ENCODE measurements at places on chromosomes 3 and 15. TPM values are rescaled to one million over a fixed set of nuclear protein-coding genes. Genes with fewer than 3 reads are reported as not detected.

DNA sequence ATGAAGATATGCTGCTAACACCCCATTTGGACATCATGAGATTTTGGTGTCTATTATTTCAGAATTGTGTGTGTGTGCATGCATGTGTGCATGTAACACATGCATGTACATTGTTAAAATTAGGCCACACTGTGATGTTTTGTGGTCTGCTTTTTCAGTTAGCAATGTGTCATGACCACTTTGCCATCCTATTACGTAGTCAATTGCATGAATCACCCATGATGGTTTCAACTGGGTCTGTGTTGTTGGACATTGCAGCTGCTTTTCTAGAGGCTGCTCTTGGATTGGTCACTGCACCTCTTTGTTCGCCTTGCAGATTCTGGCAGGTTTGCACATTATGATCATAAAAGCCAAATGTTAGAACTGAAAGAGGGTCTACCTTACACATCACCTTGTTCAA, 101.0 kb upstream of the THBS1 start:
- no peak for DNase-seq
- no peak overlapping the region for H3K27ac ChIP-seq
- no peak overlapping the region for H3K4me3 ChIP-seq

DNA sequence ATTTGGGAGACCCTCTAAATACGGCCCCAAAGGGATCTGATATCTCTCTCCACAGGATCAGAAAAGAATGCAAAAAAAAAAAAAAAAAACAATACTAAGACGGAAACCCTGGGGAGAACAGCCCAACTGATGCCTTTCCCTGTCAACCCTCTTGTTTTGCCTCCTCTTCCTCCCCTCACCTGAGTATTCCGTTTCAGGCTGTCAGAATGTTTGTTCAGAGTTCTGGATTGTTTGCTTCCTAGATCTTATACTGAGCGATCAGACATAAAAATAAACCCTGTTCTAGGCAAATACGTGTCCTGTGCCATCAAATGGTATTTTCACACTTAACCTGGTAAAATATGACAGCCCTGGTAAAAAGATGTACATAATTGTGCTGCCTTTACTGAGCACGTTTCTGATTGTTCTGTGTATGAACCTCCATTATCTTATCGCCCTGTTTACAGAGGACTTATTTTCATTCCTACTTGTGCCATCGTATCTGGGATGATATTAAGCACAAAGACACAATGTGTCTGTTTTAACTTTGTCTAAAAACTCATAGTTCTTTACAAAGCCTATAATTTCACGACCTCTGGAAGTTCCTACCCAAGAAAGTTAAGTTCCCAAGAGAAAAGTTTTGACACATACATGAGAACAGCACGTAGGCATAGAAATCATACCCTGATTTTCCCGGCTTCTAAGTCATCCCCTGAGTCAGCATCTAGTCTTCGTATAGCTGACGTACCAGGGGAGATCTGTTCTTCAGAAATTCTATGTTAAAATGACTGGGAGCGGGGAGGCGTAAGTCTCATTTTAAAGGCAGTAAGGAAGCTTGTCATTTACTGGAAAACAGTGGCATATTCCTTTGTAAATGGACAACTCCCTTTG, 856 bp downstream of the ZBTB38 start:
- H3K27me3 ChIP-seq, result no peaks in the 10 kb centered on the region
- H3K4me1 ChIP-seq, result peaks cover 20% of the 10 kb centered on the region
- H3K36me3 ChIP-seq, result no peaks in the 10 kb centered on the region
- H3K4me3 ChIP-seq, result peak overlapping the region; percentile 21
- no peak for DNase-seq

GRCh38 chr15:68595260-68595564, 16.4 kb downstream of the CORO2B start:
- H3K27me3 ChIP-seq, result no peaks in the 10 kb centered on the region
- H3K4me1 ChIP-seq, result peaks cover 82% of the 10 kb centered on the region
- no peaks in the 10 kb centered on the region for H3K36me3 ChIP-seq
- H3K4me3 ChIP-seq, result no peak overlapping the region
- no peak for DNase-seq

DNA sequence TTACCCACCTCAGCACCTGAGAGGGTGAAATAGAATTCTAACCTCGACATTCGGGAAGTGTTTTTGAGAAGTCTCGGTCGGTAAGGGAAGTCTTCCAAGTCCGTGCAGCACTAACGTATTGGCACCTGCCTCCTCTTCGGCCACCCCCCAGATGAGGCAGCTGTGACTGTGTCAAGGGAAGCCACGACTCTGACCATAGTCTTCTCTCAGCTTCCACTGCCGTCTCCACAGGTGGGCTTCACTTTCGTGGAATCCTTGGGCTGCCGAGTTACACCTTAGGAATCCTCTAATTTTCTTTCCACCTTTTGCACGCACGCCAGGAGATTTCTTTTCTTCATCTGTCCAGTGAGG, 775 bp downstream of the CCNDBP1 start:
- no peaks in the 10 kb centered on the region for H3K4me1 ChIP-seq
- H3K27ac ChIP-seq, result peak overlapping the region; percentile 44
- peak overlapping the region; percentile 71 for H3K4me3 ChIP-seq
- no peaks in the 10 kb centered on the region for H3K27me3 ChIP-seq

DNA sequence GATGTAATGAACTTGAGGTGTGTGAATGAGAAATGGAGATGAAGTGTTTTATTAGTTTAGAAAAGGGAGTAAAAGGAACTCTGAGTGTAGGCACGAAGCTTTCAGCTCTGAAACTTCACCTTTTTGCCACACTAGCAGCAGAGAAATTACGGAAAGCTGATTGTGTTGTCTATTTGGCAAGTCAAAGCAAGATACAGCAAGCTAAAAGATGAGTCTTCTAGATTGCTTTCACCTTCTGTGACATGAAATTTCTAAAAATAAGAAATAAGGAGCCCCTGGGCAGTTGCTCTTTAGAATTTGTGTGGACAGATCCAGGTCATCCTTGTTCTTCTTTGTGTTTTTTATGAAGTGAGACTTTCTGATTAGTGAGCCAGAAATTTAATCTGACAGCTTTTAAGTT, 143.4 kb downstream of the FNDC3B start:
- no peak overlapping the region for H3K27ac ChIP-seq

DNA sequence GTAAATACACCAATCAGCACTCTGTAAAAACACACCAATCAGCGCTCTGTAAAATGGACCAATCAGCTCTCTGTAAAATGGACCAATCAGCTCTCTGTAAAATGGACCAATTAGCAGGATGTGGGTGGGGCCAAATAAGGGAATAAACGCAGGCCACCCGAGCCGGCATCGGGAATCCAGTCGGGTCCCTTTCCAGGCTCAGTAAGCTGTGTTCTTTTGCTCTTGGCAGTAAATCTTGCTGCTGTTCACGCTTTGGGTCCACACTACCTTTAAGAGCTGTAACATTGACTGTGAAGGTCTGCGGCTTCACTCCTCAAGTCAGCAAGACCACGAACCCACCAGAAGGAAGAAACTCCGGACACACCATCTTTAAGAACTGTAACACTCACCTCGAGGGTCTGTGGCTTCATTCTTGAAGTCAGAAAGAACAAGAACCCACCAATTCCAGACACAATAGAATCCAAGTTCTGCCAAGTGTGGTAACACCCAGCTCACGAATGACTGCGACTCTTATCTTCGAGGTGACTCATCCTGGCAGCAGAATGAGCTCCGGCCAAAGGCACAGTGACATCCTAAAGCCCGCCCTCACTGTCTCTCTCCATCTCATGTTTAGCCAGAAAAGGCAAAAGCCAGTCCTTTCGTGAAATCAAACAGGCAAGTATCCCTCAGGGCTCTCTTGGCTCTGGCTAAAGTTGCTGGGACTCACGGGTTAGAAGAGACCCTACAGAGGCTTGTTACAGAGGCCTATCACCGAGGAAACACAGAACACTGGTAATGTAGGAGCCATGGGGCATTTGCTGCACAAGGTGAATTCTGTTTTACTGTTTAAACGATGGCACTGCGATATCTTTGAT, 155.2 kb downstream of the FAM43A start:
- no peak overlapping the region for H3K27ac ChIP-seq
- no peaks in the 10 kb centered on the region for H3K27me3 ChIP-seq
- H3K36me3 ChIP-seq, result no peaks in the 10 kb centered on the region
- H3K4me1 ChIP-seq, result peaks cover 6% of the 10 kb centered on the region
- H3K4me3 ChIP-seq, result no peak overlapping the region

DNA sequence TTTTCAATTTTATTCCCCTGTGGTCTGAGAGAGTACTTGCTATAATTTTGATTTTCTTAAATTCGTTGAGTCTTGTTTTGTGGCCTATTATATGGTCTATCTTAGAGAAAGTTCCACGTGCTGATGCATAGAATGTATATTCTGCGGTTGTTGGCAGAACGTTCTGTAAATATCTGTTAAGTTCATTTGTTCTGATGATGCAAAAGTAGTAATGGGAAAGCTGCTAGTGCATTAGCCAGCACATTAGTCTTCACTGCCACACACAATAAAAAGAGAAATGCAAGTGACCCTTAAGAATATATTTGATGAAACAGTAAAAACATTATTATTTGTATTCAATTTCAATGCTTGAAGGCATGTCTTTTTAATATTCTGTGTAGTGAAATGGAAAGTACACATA, 84.8 kb downstream of the GTPBP8 start:
- peaks cover 4% of the 10 kb centered on the region for H3K4me1 ChIP-seq
- no peak overlapping the region for H3K4me3 ChIP-seq
- H3K27me3 ChIP-seq, result no peaks in the 10 kb centered on the region
- no peak overlapping the region for H3K27ac ChIP-seq

DNA sequence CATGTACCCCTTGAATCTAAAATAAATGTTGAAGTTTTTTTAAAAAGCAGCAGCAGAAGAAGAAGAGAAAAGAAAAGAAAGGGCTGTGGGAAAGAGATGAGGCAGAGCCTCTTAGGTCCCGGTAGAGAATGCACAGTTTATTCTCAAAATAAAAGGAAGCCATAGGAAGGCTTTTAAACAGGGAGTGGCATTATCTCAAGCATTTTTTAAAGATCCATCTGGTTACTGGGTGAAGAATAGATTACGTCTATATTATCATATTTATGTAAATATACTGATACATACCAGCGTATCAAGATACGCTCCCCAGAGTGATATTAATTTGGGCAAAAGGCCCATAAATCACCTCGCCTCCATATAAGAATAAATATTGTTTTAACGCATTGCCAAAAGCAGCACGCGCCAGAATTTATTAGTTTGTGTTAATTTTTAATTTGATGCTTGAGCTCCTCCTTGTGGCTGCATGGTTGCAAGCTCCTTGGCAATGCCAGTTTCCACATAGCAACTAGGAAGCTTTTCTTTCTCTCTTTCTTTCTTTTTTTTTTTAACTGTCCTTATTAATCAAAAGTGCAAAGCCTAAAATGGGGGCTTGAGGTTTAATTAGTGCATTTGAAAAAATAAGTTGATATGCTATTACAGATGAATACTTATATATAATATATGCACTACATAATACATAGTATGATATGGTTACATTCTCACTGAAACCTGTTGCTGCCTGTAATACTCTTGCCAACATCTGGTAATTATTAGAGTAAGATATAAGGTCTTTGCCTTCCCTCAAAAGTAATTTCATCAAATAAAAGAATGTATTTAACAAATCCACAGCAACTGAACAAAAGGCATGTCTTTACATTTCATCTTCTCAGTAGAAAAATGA, 242.8 kb upstream of the UBE2E2 start:
- DNase-seq, result peak; percentile 48
- no peaks in the 10 kb centered on the region for H3K27me3 ChIP-seq
- H3K27ac ChIP-seq, result no peak overlapping the region
- no peaks in the 10 kb centered on the region for H3K4me1 ChIP-seq

DNA sequence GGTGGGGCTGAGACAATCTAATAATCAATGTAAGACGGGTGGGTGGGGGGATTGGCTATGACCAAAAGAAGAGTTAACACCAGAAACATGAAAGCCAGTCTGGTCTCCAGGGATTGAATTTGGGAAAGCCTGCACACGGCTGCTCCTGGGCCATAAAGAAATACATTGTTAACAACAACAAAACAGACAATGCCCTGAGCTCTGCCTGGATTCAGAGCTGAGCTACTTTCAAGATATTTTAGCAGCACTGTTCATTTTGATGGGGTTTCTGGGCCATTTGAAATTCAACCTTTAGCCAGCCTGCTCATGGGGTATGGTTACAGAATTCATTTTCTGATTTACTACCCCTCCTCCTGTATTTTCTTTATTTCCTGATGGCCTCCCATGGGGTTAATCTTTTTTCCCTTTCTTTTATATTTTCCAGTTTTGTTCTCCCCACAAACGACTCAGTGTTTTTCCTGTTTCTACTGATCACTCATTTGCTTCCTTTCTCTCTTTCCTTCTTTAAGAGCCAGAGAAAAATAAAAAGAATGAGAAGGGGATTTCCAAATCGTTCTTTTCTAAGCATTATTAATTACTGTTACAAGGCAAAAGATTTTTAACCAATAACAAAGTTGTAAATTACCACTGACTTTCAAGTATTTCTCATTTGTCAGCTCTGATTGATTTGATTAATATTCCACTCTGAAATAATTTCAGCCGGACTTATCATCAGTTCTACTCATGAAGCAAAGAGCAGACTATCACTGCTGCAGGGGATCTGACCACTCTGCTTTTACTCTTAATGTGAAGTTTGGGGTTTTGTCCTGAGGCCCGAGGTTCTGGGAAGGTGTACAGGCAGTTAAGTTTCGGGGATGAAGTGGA, 19.6 kb downstream of the NR2F2 start:
- no peak for DNase-seq
- H3K4me1 ChIP-seq, result peaks cover 57% of the 10 kb centered on the region
- H3K27ac ChIP-seq, result peak overlapping the region; percentile 89

- H3K4me3 ChIP-seq, result no peak overlapping the region
- no peak for DNase-seq
- no peaks in the 10 kb centered on the region for H3K36me3 ChIP-seq
- H3K27me3 ChIP-seq, result no peaks in the 10 kb centered on the region
- no peaks in the 10 kb centered on the region for H3K4me1 ChIP-seq
These were observed 51.7 kb upstream of the SLC4A7 start for GRCh38 chr3:27535809-27536392.

GRCh38 chr15:44340410-44340809, 51.9 kb downstream of the GOLM2 start:
- peaks cover 11% of the 10 kb centered on the region for H3K36me3 ChIP-seq
- H3K27ac ChIP-seq, result no peak overlapping the region
- H3K27me3 ChIP-seq, result no peaks in the 10 kb centered on the region
- DNase-seq, result no peak
- H3K4me3 ChIP-seq, result no peak overlapping the region

- no peak overlapping the region for H3K4me3 ChIP-seq
- H3K36me3 ChIP-seq, result peaks cover 11% of the 10 kb centered on the region
- no peak for DNase-seq
- H3K27me3 ChIP-seq, result no peaks in the 10 kb centered on the region
These were observed 19.4 kb upstream of the CCNL1 start for GRCh38 chr3:157179365-157179803.

GRCh38 chr3:171835116-171835515, 8.0 kb upstream of the TMEM212 start:
- no peaks in the 10 kb centered on the region for H3K36me3 ChIP-seq
- H3K4me1 ChIP-seq, result peaks cover under 1% of the 10 kb centered on the region
- no peaks in the 10 kb centered on the region for H3K27me3 ChIP-seq
- DNase-seq, result no peak
- no peak overlapping the region for H3K4me3 ChIP-seq

- H3K27ac ChIP-seq, result no peak overlapping the region
- no peaks in the 10 kb centered on the region for H3K4me1 ChIP-seq
- DNase-seq, result no peak
- no peak overlapping the region for H3K4me3 ChIP-seq
- no peaks in the 10 kb centered on the region for H3K27me3 ChIP-seq
These were observed 61.4 kb downstream of the WHAMM start for GRCh38 chr15:82870727-82871320.

Gene CPNE4
- polyA plus RNA-seq, result 22.8 TPM

Gene NR2C2
- 50.5 TPM for polyA plus RNA-seq

Gene CFAP92
- 4.5 TPM for polyA plus RNA-seq

Gene RAB11A
- 290 TPM for polyA plus RNA-seq

Gene BBS4
- 46.1 TPM for polyA plus RNA-seq

Gene KBTBD13
- polyA plus RNA-seq, result not detected

Data from spinal cord (tissue), 10 donors.